Motor neuron (in vitro differentiated cells): ENCODE measurements at places on chromosomes 16 and 17. TPM values are rescaled to one million over a fixed set of nuclear protein-coding genes. Genes with fewer than 3 reads are reported as not detected.

DNA sequence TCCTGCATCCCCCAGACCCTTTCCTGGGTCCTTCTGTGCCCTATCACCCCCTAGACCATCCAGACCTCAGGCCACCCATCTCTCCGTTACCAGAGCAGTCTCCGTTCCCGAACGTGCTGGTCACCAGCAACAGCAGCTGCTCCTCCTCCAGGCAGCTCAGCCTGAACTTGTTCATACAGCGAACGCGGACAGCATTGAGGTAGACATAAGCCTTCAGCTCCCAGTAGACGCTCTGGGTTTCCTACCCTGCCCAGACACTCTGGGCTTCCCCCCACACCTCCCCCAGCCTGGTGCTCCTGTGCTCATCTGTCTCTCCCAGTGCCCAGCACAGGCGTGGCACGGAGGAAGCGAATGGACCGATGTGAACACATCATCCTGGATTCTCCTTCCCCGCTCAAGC is 41.6 kb upstream of the RNFT1 start:
- ATAC-seq: no peak

DNA sequence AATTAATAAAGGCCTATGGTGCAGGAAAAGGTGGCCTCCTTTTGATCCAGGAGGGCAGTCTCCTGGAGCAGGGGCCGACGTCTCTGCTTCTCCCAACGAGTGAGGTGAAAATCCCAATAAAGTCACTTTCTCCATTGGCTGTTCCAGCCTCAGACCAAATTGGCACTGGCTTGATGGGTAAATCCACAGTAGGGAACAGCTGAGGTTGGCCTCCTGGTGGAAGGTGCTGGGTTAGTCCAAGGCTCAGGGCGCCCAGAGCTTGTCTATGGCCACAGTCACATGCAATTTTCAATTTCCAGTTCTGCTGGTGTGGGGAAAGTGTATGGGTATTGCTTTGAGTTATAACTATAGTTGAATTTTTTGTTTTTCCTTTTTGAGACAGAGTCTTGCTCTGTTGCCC is 79.0 kb downstream of the NETO2 start:
- ATAC-seq: no peak

- ATAC-seq: no peak
These were observed 13.5 kb upstream of the FBXO47 start for GRCh38 chr17:38980490-38981217.

GRCh38 chr17:47190243-47190642 is 1.1 kb upstream of the CDC27 start:
- no peak for ATAC-seq

Gene ANKRD40CL
- total RNA-seq: 0.63 and 2.2 TPM in 2 replicates
